ENCODE measurements at places on chromosomes 4 and X. TPM values are rescaled to one million over a fixed set of nuclear protein-coding genes. Genes with fewer than 3 reads are reported as not detected.

The TASL gene
- 0.12 TPM for total RNA-seq

GRCh38 chr4:8847764-8848163, 23.9 kb downstream of the HMX1 start:
- no peak for DNase-seq

DNA sequence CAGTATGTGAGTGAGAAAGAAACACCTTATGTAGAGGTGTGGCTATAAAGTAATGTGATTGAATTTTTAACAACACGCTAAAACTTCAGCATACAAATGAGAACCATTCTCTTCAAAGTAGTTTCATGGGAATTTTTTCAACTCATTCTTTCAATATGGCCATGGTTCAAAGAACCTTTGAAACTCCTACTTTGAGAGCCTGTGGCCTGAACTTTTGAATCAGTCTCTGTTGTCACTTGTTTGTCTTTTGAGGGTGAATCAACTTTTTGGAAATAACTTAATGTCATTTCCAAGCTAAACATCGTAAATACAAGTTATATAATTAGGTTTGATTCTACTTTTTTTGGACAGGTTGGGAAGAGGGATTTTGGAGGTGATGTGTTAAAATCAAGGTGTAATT, 49.9 kb upstream of the CASK start:
- no peak for DNase-seq

DNA sequence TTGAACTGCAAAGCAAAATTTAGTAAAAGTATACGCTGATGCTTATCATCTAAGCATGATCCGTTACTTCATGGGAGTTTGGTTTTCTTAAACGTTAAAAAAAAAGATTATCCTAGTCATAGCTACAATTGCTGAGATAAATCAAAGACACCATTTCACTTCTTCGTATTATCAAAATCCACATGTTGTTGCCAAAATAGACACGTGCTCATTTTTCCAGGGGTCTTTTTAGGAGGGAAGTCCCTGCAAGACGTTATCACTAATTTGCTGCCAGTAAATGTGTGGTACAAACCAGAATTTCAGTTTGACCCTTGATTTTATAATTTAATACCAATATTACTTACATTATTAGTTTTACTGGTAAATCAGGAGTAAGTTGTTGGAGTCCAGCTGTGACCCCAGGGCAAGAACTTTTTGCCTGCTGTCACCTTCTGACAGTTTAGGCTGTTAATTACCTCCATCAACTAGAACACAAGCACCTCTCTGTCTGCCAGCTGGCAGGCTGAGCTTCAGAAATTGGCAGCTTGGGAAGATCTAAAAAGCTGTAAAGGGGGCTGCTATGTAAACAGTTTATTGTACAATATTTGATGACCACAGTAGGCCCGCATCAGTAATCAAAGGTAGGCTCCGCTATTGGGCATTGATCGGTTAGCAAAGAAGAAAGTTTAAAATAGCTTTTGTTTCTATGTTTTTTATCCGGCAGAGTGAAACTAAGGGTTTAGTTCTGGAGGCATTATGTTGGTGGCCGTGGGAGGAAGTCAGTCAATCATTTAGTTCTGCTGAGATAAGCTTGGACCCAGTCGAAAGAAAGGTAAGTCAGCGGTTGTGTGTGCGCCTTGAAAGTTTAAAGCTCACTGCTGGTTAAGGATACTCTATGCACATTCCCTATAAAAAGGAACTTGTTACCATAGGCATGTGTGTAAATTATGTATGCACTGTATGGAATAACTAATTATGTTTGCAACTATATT, 196.4 kb downstream of the FBXO8 start:
- no peak for DNase-seq

DNA sequence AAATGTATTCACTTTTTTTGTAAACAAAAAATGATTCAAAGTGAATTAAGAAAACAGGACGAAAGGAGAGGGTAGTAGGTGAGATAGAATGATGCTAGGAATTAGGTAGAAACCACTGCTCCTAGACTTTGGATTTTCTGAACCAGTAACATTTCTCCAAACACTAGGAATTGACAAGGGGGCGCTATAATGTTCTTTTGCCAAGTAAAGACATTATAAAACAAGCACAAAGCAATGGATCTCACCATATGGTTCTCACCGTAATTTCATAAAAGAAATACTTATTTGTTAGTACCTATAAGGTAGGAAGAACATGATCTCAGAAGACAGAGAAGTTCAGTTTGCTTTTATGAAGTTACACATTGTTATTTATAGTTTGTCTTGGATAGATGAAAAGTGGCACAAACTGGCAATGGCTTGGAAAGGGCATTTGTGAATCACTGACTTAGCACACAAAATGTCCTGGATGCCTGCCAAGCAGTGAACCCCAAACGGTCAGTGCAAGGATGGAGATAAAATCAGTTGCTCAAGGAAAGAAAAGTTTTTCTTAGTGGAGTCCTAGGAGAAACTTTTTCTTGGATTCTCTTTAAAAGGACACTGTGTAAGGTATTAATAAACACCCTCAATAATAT, 8.1 kb upstream of the TBC1D1 start:
- DNase-seq: no peak

DNA sequence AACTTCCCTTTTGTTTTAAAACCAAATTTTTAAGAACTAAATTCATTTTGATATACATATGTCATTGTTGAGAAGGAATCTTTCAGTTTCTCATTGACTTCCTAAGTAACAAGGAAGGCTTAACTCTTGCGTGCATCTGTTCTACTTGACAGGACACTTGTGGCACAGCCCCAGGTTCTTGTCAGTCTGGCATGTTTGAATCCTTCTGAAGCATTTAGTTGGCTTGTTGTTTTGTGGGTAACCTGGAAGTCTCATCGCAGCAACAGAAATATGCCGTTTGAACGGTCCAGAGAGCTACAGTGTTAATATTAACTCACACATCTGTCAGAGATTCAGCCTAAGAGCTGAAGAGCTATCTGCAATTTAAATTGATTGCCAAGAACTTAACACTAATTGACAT, 76.0 kb downstream of the GLRA3 start:
- no peak for DNase-seq

The ETDB gene
- not detected for total RNA-seq

The CXCL3 gene
- 0.90 TPM for total RNA-seq

DNA sequence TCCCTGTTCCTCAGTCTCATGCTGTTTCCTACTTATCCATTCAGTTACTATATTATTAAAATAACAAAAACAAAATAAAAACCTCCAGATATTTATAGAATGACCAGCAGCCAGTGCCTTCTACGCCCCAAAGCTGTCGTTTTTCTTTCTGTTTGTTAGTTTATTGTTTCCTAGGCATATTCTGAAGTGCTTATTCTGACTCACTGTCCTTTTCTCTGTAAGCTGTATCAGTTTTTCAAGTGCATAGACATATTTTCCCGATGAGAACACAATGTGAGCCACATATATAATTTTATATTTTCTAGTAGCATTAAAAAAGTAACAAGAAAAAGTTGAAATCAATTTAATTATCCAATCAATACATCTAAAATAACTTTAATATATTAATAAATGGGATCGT, 2158.6 kb upstream of the TENM3 start:
- DNase-seq: no peak

DNA sequence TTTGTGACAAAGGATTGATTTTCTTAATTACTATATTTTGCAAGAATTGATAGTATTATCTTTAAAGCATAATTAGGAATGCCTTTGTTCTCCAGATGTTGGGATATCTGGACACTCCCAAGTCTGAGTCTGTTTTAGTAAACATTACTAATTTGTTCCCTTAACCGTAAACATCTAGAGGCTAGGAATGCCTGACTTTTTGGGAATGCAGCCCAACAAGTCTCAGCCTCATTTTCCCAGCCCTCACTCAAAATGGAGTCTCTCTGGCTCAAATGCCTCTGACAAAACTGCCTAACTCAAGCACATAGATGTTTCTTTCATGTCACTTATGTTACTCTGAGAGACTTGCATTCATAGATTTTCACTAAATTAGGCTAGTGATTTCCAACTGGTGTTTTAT, 297.0 kb upstream of the CLNK start:
- no peak for DNase-seq

The CXXC4 gene
- 0.36 TPM for total RNA-seq

The DAPP1 gene
- total RNA-seq: 0.46 TPM

- DNase-seq: no peak
These were observed 183.7 kb downstream of the SPATA18 start for GRCh38 chr4:52234561-52235440.

GRCh38 chrX:126448681-126449080, 103.9 kb downstream of the DCAF12L1 start:
- no peak for DNase-seq

GRCh38 chr4:7674706-7675105, 240.0 kb upstream of the PSAPL1 start:
- no peak for DNase-seq

The SYN1 gene
- total RNA-seq: 7.0 TPM

DNA sequence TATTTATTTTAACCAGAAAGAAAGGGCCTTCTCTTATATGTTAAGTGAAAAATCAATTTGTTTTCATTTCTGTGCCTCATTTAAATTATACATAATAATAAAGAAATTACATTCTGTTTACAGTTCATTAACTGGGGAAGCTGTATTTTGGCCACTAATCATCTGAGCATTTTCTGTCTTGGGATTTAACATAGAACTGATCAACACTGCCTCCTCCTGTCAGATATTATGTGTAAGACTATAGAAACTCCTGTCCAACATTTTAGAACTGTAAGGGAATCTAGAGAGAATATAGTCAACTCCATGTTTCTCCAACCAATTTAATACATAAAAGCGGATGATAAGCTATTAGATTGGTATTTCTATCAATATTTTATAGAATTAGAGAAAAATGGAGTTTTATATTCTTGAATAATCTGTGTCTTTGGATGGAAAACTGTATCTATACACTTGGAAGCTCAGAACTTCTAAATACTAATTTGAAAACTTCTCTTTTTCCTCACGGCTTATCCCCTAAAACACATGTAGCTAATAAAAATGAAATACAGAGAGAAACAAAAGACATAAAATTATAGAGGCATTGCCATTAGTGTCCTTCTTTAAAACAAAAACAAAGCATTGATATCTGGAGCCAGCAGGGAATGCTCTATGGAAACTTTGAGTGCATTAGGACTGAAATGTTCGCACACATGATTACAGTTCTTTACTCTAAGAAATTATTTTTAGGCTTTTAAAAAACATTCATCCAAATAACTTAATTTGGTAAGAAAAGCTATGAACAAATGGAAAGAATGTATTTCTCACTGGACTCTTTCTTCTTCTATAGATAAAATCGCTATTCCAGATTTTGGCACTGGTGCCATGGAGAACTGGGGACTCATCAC, 33.1 kb downstream of the ENPEP start:
- DNase-seq: no peak

GRCh38 chr4:181529537-181529936, 713.7 kb upstream of the TENM3 start:
- no peak for DNase-seq

The DCAF8L2 gene
- not detected for total RNA-seq

The CHST7 gene
- total RNA-seq: 1.6 TPM

Data from psoas muscle (tissue), 8 donors.